Activated CD4-positive, alpha-beta T cell treated with anti-CD3 and anti-CD28 coated beads, Interleukin-2, amount 10 ng/mL, durations not matched to agents 7 days and 5 days (primary cell): ENCODE measurements at places on chromosomes 5 and 9.
A peak's percentile ranks its signal among the peaks of the same experiment; 100 is the strongest.

DNA sequence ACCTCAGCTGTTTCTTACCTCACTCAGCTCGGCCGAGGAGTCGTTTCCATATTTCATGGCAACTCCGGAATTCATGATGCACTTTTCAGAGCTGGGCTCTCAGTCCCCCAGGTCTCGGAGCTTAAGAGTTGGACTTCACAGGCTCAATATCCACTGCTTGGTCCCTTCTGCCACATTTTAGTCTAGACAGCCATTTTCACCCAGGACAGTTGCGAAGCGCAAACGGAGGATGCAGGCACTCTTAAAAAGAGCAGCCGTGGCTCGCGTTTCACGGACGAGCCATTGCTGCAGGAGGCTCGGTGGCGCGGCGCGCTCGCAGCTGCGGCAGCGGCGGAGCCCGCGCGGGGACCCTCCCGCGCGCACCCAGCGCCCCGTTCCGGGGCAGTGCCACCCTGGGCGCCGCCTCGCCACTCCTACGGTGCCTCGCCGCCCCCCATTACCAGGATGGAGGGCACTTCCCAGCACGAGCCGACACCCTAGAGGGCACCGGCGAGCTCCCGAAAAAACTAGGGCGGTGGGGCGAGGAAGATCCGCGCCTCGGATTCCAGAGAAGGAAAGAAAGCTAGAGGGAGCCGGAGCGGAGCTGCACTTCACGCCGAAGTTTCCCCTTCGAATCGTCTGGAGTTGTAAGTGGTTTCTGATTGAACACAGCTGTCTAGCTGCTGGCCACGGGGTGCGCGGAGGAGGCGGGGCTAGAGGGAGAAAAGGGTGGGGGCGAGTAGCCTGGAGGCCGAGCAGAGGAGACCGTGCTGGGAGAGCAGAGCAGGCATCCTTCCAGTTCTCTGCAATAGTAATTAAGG lies 140.3 kb downstream of the TSSK1B start:
- peak; percentile 78 for DNase-seq

DNA sequence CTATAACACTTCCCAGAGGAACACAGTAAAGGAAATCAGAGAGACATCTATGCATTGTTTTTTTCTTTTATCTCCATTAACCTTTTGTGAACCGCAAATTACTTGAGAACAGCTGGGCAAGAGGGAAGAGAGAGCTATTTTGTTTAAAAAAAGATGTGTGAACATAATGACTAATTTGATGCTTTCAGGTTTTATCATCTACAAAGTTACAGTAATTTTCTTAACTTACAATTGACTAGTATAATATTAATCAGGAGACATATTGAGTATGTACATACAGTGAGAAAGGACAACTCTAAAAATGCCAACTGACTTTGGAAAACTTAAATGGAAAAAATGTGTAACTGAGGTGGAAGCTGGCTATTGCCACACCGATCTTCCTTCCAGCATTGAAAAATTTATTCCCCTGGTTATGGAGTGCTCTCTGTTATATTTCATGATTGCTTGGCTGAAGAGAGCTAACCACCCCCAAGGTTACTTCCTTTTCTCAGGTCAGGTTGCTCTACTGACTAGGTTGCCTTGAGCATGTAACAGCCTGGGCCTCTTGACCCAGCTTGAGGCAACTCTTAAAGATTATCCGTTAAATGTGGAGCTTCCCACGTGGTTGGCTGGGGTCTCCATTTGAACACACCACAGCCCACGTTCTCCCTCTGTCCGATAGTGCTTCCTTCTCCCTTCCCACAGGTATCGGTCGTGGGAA lies 62.6 kb upstream of the C6 start:
- DNase-seq: no peak

GRCh38 chr5:154373729-154374179 lies 72.0 kb upstream of the SAP30L start:
- DNase-seq: no peak

GRCh38 chr5:179409806-179410205 lies 64.5 kb upstream of the ADAMTS2 start:
- no peak for DNase-seq

DNA sequence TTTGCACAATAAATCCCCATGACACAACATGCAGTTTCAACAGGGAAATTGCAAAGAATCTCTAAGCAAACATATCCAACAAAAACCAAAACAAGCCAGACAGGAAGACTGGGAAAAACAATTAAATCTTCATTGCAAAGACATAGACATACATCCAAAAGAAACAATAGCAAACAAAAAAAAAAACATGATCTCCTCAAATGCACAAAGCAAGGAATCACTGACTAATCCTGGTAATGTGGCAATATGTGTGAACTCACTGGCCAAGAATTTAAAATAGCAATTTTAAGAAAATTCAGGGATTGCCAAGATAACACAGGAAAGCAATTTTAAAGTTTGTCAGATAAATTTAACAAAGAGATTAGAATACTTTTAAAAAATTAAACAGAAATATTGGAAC lies 520.1 kb upstream of the SMC2 start:
- no peak for DNase-seq

GRCh38 chr9:108035487-108035886 lies 545.9 kb upstream of the KLF4 start:
- no peak for DNase-seq
